Liver (tissue), 10 donors: ENCODE measurements at places on chromosomes 11 and 22. TPM values are rescaled to one million over a fixed set of nuclear protein-coding genes. Genes with fewer than 3 reads are reported as not detected.

The NNMT gene
- 0.47 TPM for total RNA-seq

The TMPRSS6 gene
- total RNA-seq = 47.1 TPM

GRCh38 chr22:45632791-45633515 is 38.7 kb upstream of the ATXN10 start:
- no peak for DNase-seq

GRCh38 chr11:95306123-95306522 is 75.1 kb upstream of the SESN3 start:
- DNase-seq = no peak

DNA sequence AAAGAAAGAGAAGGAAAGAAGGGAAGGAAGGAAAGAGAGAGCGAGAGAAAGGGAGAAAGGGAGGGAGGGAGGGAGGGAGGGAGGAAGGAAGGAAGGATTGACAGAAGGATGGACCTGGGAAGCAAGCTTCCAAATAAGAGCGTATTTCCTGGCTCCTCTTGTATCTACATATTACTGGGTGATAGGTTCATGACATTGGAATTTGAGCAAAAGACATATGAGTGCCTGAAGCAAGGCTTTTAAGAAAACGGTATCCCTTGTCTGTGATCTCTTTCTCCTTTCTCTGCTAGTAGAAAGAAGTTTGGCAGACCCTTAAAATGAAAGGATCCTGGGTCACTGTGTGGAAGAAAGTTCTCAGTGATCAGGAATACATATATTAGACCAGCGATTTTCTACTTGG is 932.2 kb upstream of the CCDC90B start:
- no peak for DNase-seq
